ENCODE measurements at places on chromosomes 11 and 22.

DNA sequence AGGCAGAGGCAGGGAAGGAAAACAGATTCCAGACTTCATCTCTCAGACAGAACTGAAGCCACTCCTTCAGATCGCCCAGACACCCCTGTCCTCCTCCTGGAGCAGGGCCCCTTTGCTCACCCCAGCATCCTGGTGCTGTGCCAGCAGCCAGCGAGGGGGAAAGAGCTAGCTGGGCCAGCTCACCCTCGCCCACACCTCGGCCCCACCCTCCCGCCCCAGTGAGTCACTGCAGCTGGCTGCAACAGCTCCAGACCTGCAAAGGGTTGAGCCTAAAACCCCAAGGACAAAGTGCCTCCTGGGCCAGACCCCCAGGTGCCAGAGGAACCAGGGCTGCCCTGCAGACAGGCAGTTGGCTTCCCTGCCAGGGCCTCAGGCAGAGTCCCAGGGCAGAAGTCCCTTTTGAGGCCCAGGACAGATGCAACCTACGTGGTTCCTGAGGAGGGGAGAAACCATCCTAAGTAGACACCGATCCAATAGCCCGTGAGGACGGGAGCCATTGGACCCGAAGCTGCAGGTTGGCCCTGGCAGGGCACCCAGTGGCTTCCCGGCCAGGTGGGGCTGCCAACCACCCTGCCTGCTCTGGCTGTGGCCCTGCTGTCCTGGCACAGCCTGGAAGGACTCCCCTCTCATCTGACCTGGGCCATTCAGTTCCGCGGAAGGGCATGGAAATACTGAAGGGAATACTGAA lies 7.2 kb downstream of the AHNAK start:
- peak; percentile 81 for DNase-seq

- DNase-seq, result no peak
Measured at GRCh38 chr11:65954771-65955170, 6.8 kb upstream of the SART1 start.

- no peak for DNase-seq
Measured at GRCh38 chr11:30344085-30344484, 21.2 kb downstream of the ARL14EP start.

- no peak for DNase-seq
Measured at GRCh38 chr22:22923379-22923778, 35.8 kb downstream of the IGLL5 start.

- DNase-seq, result no peak
Measured at GRCh38 chr11:36399236-36399635, 103.1 kb downstream of the PRR5L start.

- no peak for DNase-seq
Measured at GRCh38 chr11:3200388-3201111, 18.1 kb downstream of the MRGPRG start.
